NCI-H1436 (cell line): ENCODE measurements at places on chromosomes 11 and 22.

GRCh38 chr11:116918925-116919655 is 81.7 kb upstream of the APOA1 start:
- DNase-seq: no peak

GRCh38 chr11:134861490-134862104 is 449.6 kb upstream of the B3GAT1 start:
- DNase-seq: no peak

- no peak for DNase-seq
Measured at GRCh38 chr11:128416976-128417375, 170.4 kb downstream of the ETS1 start.

- no peak for DNase-seq
Measured at GRCh38 chr11:120904116-120904515, 119.8 kb upstream of the TBCEL start.

GRCh38 chr22:46425016-46425415 is 89.5 kb downstream of the TRMU start:
- DNase-seq: no peak

- no peak for DNase-seq
Measured at GRCh38 chr22:43118953-43119458, 8.5 kb downstream of the BIK start.

DNA sequence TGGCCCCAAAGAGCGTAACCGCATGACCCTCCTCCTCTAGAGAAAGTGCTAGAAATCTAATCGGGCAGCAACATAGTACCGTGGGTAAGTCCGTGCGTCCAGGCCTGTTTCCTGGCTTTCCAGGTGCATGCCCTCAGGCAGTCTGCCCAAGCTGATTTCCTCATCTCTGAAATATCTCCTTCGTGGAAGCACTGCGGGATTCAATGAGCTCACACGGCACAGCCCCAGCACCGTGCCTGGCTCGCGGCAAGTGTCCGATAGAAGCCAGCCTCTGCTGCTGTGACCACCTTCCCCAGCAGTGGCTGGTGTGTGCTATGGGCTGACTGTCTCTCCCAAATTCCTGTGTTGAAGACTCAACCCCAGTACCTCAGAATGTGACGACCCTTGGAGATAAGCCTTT is 20.7 kb downstream of the RPUSD4 start:
- no peak for DNase-seq

GRCh38 chr11:116078101-116078591 is 573.9 kb upstream of the CADM1 start:
- DNase-seq: no peak

GRCh38 chr11:64260147-64260708 is 8.9 kb downstream of the PLCB3 start:
- DNase-seq: no peak

DNA sequence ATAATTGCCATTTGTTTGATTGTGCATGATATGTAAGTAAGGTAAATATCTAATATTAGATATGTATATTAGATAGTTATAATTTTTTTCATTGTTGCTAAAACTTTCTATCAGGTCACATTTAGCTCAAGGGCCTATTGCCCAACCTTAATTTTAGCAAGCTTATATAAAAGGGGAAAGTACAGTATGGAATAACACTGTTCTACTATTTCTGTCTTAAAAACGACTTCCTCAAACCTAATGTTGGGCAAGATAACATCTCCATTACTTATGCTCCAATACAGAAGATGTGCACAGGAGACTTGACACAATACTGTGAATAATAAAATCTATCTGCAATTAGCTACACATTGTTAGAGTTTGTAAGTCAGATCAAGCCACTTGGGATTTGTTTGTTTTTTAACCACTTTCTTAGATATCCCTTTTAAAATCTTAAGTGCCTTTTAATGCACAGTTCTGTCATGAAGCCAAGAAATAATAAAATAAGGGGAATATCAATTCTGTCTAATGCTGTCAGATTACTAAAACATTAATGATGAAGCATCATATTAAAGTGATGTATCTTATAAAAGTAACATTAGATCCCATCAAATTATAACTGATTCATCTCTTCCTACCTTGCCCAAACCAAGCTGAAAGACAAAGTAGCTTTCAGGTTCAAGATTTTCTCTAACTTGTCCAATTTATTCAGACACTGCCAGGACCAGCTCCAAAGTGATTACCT is 98.1 kb downstream of the SIK3 start:
- no peak for DNase-seq
